ENCODE measurements at places on chromosomes 4 and X.

- no peak for DNase-seq
These were observed 41.3 kb upstream of the PPP2R2C start for GRCh38 chr4:6513678-6514077.

DNA sequence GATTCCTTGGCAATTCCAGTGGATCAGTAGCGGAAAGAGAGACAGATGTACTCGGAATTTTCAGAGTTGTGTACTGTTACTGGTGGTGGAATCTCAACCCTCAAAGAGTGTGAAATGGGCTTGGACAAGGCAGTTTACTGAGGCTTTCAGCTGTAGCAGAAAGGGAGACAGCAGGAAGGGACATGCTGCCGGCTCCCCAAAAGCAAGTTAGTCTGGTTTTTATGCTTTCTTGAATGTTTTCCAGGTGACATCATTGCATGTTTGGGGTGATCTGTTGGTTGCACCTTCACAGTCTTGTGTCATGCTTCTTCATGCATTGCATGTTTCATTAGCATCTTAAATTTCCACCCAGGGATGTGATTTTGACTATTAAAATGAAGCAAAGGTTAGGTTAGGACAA lies 1282.2 kb downstream of the ADGRL3 start:
- no peak for DNase-seq

DNA sequence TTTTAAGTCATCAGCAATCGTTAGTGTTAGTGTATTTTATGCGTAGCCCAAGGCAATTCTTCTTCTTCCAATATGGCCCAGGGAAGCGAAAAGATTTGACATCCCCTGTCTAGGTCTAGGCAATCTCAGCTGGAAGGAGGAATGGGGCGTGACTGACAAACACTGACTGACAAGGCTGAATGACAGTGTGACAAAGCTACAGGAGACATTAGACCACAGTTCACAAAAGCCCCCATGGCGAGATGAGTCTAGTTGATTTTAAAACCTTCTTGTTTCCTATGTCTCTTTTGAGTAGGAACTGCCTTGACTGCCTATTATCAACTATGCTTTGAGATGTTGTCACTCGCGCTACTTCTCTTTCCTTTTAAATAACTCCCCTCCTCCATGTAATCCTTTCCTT lies 42.3 kb downstream of the QRFPR start:
- DNase-seq: no peak

- DNase-seq: no peak
These were observed 3.9 kb upstream of the OCIAD2 start for GRCh38 chr4:48910511-48910910.

Data from NCI-H187 treated with DMSO at 0.1 percent for 48 hours (cell line).